ENCODE measurements at places on chromosomes 5 and 9.
A peak's percentile ranks its signal among the peaks of the same experiment; 100 is the strongest.

DNA sequence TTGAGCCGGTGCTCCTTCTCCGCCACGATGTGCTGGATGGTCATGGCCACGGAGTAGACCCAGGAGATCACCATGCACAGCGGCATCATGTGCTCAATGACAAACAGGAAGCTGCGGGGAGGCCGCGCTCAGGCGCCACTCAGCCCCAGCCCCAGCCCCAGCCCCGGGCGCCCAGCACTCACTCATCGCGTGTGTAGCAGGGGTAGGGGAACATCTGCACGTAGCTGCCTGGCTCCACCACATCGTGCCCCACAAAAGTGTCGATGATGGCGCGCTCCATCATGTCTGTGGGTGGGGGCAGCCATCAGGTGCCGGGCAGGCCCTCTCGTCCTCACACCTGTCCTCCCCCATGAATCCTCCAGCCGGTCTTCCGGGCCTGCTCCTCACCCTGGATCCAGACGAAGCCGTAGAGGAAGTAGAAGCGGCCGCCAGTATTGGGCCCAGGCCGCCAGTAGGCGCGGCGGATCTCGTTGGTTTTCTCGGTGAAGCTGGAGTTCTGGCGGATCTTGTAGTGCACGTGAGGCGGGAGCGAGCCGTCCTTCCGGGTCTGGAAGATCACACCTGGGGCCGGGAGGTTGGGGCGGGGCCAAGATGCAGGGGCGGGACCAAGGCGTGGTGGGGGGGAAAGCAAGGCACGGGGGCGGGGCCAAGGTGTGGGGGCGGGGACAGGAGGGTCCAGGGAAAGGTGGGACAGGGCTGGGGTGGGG lies 10.1 kb downstream of the ABCA2 start:
- no peak for DNase-seq

- no peak for DNase-seq
These were observed 503.2 kb downstream of the GADD45G start for GRCh38 chr9:90107726-90108655.

DNA sequence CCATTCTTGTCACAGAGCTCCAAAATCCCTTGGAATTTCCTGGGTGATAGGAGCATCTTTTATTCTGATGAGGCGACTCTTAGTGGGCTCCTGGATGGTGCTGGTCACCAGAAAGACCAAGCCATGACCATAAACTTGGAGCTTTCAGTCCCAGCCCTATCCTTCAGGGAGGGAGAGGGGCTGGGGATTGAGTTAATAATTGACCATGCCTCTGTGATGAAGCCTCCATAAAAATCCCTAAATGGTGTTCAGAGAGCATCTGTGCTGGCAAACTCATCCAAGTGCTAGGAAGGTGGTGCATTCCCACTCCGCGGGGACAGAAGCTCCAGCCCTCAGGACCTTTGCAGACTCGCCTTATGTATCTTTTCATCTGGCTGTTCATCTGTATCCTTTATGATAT lies 28.7 kb downstream of the MCCC2 start:
- no peak for DNase-seq

DNA sequence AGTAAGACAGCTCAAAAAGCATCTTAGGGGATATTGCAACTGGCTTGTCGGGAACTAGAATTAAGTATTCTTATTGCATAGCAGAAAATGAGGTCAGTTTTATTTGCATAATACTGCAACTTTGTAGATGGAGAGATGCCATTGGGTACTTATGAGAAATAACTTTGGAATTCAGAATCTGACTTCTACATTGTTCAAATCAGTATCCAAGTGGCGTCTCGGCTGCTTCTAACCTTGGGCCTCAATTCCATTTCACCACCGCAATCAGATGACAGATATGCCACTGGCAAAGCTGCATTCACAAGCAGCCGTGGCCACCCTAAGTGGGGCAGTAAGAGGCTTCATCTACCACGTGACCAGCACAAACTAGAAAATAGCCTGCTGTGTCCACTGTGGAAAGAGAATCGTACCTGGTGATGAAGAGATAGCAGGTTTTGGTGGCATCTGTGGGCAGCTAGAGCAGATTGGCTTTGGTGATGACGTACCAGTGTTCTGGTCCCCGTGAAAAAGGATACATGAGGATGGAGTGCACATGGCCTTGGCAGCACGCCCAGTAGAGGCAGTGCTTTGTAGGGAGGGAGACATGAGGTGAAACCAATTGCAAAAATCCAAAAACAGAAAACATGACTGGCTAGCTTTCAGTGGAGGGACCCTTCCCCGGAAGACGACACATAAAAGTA lies 116.6 kb downstream of the KLHL3 start:
- DNase-seq: peak; percentile 95

- DNase-seq: no peak
These were observed 31.3 kb downstream of the TMEM174 start for GRCh38 chr5:73204332-73204731.

GRCh38 chr5:150122158-150122510 lies 33.5 kb downstream of the PDGFRB start:
- DNase-seq: no peak

DNA sequence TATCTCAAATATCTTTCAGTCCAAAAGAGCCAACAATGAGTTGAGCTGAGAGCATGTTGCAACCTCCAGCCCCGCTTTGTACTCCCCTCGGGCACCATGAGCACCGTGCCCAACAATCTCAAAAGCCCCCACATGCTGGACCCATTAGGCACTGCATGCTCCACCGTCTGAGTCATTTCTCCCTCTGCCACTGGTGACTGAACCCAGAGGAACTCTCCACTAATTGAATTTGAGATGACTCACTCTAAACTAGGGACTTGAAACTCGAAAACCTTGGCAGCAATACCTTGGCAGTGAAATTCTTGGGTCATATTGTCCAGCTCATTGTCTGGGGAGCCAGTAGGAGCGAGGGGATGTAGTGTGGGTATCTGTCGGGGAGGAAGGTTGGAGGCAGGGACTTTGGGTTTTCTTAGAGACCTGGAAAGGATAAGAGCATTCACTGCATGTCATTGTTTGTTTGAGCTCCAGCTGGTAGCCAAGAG lies 49.9 kb upstream of the SLIT3 start:
- DNase-seq: peak; percentile 97

Measured in astrocyte of the hippocampus (primary cell).